ENCODE measurements at places on chromosomes 7 and 10. TPM values are rescaled to one million over a fixed set of nuclear protein-coding genes. Genes with fewer than 3 reads are reported as not detected.

- DNase-seq: no peak
Observed at GRCh38 chr7:155521743-155522398, 24.5 kb downstream of the CNPY1 start.

GRCh38 chr10:43026039-43026973 lies 50.6 kb upstream of the RET start:
- peak; percentile 60 for DNase-seq

DNA sequence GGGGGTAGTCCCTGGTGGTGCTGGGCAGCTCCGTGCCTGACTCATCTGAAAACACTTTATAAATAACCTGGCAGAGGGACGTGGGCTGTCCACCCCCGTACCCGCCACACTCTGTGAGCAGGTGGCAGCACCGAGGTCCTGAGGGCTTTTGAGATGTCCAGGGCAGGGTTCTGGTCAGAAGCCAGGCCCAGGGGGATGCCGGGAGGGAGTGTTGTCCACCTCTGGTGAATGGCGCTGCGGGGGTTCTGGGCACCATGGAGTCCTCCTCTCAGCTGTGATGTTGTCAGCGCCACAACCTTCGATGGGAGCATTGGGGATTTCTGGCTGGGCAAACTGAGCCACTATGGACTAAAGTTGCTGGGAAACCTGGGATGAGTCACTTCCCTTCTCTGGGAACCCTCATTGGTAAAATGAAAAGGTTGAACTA lies 27.4 kb upstream of the GOLGA7B start:
- DNase-seq: no peak

GRCh38 chr10:10989669-10990068 lies 28.0 kb upstream of the CELF2 start:
- DNase-seq: no peak

DNA sequence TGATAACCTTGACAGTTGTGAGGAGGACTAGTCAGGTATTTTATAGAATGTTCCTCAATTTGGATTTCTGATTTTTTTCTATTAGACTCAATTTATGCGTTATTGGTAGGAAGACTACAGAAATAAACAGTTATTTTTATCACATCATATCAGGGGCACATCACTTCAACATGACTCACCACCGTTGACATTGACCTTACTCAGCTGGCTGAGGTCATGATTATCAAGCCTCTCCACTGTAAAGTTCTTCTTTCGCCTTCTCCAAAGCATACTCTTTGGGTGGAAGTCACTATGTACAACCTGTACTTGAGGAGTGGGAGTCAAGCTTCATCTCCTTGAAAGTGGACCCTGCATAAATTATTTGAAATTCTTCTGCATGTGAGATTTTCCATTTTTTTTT lies 194.3 kb upstream of the IGFBP3 start:
- no peak for DNase-seq

- DNase-seq: no peak
Observed at GRCh38 chr7:147296201-147296600, 1179.6 kb downstream of the CNTNAP2 start.

LYZL1 gene
- not detected for total RNA-seq

Measured in left lobe of liver (tissue), 2 donors.